Activated CD4-positive, CD25-positive, alpha-beta regulatory T cell treated with anti-CD3 and anti-CD28 coated beads, Interleukin-2, amount 50 U/mL, for 24 hours (primary cell): ENCODE measurements at places on chromosomes 5 and 9.

DNA sequence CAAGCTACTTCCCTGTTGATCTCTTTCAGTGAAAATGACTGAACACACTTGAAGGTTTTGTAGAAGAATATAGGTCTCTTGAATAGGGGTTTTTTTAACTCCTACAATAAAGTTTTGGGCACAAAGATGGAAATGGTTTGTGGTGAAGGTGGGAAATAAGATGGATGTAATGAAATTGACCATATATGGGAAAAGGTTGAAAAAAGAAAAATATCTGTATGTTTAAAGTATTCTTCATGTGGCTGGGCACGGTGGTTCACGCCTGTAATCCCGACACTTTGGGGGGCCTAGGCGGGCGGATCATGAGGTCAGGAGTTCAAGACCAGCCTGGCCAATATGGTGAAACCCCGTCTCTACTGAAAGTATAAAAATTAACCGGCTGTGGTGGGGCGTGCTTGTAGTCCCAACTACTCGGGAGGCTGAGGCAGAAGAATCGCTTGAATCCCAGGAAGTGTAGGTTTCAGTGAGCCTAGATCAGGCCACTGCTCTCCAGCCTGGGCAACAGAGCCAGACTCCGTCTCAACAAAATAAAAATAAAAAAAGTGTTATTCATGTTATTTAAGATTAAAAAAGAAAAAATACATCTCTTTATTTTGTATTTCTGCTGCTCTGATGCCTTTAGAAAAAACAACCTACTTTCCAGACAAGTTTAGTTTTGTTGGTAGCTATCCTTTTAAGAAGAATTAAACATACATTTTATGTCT is 2.2 kb downstream of the RBM27 start:
- ATAC-seq: no peak

- no peak for ATAC-seq
Observed at GRCh38 chr9:133659516-133659915, 23.4 kb downstream of the DBH start.

- ATAC-seq: peak; percentile 33
Observed at GRCh38 chr5:643811-644271, 31.7 kb downstream of the CEP72 start.

GRCh38 chr9:18549772-18550171 is 75.8 kb downstream of the ADAMTSL1 start:
- ATAC-seq: no peak

GRCh38 chr5:105030153-105030552 is 1467.6 kb upstream of the NUDT12 start:
- ATAC-seq: no peak

DNA sequence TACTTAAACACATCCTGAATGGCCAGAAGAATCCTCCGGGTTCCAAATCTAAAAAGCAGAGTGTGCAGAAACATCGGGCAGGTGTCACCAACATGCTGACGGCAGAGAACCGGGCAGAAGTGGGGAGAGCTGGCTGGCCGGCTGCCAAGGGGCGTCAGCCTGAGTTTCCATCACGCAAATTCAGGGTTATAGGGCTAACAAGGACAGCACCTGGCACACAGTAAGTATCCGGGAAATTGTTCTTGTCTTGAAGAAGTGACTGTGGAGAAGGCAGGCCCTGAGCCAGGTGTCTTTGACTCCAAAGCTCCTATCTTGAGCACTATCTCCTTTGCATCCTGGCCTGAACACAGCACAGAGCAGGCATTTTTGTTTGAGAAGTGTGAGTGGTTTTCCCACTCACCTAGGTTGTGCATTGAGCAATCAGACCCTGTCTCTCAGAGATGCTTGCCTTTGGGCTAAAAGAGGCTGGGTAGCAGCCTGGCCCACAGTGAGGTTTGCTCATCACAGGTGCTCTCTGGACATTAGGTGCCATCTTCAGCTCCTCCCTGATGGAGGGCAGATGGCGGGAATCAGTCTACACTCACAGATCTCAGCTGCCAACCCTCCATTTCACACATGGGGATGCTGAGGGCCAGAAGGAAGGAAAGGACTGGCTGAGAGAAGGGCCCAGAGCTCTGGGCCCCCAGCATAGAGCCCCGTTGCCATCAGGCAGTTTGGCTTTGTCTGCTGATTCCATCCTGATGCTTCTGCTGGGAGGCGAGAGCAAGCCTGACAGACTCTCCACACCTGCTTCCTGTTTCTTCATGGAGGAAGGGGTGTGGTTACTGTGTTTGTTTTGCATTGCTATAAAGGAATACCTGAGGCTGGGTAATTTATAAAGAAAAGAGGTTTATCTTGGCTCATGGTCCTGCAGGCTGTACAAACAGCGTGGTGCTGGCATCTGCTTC is 52.8 kb downstream of the WHRN start:
- ATAC-seq: peak; percentile 3

- ATAC-seq: no peak
Observed at GRCh38 chr9:32832346-32832745, 49.0 kb downstream of the TMEM215 start.

DNA sequence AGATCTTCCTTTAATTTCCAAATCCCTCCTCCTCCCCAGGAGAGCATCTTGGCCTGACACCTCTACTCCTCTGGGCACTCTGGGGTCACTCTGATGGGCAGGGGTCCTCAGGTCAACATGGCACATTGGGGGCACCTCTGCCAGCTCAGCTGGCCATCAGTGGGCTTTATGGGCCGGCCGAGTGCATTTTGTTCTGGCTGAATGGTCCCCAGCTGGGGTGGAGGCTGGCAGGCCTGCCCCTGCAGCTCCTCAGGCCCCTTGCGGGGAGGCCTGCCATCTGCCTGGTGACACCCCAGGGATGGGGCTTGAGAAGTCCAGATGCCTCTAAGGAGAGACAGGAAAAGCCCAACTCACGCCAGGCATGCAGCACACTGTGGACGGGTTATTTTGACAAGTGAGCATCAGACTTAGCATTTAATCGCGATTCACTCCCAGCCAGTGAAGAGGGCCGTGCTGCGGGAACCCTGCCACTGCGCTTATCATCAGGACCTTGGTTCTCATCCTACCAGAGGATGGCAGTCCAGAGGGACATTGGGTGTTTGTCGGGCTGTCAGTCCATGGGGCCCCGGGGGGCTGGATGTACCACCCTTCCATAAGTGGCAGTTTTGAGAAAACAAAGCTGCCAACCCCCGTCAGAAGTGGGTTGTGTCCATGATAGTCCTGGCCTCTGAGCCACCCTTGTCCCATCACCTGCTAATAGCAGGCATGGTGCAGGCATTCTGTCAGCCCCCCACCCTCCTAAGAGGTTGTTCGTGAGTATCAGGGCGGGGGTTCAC is 21.7 kb downstream of the PHF2 start:
- no peak for ATAC-seq

DNA sequence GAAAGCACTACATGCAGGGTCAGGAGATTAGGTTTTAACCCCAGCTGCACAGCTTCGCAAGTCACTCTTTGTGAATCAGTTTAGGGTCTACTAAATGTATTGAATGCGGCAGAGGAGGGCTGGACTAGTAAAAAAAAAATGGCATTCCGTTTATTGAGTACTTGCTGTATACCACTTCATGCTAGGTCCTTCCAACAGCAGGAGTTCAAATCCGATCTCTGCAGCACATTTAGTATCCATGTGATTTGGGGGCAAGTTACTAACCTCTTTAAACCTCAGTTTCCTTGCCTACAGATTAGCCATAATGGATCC is 204.4 kb downstream of the SNCAIP start:
- ATAC-seq: no peak

DNA sequence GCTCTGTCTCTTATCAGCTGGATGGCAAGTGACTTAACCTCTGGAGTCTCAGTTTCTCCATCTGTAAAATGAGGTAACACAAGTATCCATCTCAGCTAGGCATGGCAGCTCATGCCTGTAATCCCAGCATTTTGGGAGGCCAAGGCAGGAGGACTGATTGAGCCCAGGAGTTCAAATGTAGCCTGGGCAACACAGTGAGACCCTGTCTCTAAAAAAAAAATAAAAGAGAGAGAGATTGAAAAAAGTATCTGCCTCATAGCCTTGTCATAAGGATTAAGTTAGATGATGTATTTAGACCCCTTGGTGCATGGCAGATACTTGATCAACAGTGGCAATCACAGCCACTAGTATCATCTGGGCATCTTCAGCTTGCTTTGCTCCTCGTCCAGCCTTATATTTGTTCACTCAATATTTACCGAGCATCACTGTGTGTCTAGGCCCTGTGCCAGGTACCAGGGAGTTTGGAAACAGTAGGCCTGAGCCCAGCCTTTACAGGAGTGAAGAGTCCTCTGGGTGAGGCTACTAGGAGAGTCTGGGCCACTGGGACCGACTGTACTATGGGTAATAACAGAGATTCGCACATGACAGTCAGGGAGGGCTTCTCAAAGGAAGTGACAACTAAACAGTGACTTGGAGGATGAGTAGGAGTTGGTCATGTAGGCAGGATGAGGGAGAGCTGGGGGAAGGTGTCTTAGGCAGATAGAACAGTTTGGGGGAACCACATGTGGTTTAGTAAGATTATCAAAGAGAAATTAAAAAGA is 34.2 kb downstream of the CORO2A start:
- no peak for ATAC-seq

GRCh38 chr9:38440516-38440915 is 16.3 kb upstream of the IGFBPL1 start:
- ATAC-seq: no peak

DNA sequence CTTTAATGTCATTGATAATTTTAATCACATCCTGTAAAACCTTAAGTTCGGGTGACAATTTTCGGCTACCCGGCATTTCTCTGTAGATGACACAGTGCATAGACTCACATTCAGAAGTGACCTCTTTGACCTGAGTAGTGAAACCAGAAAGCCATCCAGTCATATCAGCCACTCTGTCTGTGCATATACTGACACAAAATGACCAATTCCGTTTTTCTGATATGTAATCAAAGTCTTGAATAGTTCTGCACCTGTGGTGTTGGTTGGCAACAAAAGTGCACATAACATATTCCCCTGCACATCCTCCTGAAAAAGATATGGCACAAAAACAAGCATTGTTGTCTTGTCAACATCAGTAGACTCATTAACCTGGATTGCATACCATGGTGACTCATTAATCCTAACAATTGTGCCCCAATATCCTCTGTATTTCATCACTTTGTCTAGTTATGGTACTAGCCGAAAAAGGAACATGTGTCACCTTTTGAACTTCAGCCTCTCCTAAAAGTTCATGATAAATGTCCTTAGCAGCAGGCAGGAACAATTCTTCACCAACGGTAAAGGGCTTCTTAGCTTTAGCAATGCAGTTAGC is 4.6 kb upstream of the HNRNPA0 start:
- no peak for ATAC-seq

GRCh38 chr5:133265720-133266526 is 214.1 kb downstream of the HSPA4 start:
- no peak for ATAC-seq

GRCh38 chr9:18253950-18254349 is 220.0 kb upstream of the ADAMTSL1 start:
- no peak for ATAC-seq

GRCh38 chr5:135040333-135041144 is 6.5 kb upstream of the PITX1 start:
- ATAC-seq: no peak

DNA sequence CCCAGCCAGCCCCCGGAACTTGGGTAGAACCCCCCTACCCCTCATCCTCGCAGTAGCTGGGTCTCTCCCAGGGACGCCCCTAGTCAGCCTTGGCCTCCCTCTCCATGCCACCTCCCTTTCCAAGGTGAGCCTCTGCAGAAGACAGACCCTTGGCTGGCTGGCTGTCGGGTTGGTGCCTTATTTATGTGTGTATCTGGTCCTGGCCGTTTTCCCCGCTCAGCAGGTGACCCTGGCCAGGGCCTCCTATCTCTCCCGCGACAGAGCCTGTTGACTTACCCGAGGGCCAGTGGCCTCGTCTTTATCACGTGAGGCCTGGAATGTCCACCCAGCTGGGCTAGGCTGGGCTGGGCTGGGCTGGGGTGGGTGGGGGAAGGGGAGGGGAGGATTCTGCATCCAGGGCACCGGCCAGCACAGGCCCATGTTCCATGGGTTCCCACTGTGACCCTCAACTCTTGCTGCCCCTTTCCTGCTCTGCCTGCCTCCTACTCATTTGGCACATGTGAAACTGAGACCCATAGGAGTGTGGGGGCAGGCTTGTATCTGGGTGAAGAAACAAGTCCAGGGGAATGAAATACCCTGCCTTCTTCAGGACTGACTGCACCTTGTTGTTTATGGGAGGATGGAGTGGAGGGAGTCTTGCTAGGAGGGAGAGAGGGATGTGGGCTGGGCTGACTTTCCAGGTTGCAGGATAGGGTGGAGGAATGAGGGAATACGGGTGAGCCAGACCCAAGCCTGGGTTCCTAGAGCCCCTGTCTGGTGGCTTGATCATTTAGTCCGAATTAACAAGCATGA is 3.1 kb downstream of the CXXC5 start:
- ATAC-seq: no peak
